ENCODE measurements at places on chromosomes 4 and X.

DNA sequence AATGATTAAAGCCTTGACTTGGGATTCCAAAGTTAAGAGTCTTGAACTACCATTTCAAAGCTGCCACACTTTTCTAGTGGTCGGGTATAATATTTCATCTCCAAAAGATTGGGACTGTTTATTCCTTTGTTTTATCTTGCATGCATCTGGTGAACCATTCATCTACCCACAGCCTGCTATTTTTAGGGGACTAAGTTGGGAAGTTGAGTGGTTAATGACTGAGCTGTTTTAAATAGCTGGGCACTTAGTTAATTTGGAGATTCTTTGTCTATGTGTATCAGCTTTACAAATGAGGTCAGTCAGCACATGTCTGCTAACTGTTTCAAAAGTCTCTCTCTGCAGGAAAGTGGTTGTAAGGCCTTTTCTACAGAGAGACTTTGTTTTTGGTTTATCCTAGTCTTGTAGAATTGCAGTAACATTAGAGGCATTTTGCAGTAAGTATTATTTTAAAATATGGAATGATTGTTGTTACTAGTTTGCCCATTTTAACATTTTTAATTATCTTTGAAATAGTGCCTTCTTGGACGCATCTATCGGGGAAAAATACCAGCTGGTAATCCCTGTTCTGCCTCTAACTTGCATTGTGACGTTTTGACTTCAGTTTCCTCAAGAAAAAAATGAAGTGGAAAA lies 8.2 kb downstream of the BMP2K start:
- no peak for DNase-seq

DNA sequence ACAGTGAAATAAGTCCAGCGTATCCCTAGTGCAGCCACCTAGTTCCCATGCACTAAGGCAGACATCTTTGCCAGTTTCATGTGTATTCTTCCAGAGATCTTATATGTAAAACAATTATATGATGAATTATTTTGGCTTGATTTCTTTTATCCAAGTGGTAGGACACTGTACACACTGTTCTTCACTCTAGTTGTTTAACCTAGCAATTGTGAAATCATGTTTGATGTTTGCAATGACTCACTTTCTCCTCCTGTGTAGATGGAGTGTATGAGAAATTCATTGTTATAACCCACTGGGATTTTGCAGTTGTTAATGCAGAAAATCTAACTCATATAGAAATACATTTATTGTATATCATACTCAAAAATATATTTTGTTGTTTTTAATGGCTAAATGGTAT lies 17.5 kb upstream of the TBC1D1 start:
- no peak for DNase-seq

GRCh38 chr4:122762520-122762919 lies 30.0 kb downstream of the BBS12 start:
- no peak for DNase-seq

DNA sequence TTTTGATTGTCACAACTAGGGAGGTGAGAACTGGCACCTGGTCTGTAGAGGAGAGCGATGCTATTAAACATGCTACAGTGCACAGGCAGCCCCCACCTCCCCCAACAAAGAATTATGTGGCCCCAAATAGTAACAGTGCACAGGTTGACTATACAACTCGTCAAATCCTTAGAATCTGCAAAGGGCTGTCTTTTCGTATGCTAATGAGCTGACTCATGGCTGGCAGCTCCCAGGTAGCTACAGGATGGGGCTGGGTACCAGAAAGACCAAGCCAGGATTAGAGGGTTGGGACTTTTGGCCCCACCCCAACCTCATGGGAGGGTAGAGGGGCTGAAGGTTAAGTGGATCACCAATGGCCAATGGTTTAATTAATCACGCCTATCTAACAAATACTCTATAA lies 104.7 kb upstream of the SORBS2 start:
- peak; percentile 39 for DNase-seq

- DNase-seq, result no peak
These were observed 585.7 kb downstream of the TLL1 start for GRCh38 chr4:166458756-166459155.

DNA sequence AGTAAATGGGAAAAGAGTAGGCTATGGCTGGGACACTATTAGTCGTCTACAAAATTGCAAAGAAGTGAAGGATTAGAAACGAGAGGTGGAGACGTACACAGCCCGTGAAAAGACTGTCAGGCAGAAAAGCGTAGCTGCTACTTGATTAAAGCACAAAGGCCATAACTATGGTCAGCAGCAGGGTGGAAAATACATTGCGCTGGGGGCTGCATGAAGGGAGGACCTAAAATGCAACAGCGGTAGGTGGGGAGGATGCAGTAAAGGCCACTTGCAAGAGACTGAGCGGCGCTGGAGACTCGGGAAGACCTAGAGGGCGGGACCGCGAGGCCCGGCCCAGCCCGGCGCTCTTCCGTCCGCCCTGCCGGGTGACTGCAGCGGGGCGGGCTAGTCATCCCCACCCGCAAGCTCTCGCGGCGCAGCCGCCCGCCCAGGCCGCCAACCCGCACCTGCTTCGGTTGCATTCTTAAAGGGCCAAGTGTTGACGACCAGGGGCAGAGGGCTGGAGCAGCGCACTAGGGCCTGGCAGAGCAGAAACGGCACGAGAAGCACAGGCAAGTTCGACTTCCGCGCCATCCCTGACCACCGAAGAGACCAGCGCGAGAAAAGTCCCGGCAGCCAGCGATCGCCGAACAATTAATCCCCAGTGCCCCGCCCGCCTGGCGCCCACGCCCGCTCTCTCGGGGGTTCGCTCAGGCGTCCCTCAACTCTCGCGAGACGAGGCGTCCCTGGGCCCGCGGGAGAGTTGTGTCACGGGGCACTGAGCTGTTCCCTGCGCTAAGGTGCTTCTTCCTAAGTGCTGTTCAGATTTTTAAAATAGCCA lies at the start of gene AGA:
TSS of gene AGA (minus strand) at position 635 of the 820 bp plus-strand sequence. CDS start at position 573, 62 bp downstream.
- DNase-seq, result peak; percentile 88

DNA sequence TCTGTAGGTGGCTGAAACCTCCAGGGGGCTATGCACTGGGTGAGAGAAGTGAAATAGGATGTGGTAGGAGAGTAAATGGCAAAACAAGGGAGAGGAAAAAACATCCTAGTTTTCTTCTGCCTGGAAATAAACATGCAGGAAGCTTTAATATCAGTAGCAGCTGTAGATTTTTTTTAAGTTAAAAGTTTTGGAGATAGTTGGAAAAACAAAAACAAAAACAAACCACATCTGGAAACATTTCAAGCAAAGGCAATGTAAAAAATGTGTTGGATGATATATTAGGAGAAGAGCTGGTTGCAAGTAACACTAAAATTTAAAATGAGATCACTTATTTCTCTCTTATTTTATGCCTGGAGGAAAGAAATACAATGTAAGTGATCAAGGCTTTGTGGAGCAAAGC lies 388.0 kb downstream of the SPRY1 start:
- no peak for DNase-seq

- no peak for DNase-seq
These were observed 201.5 kb upstream of the JADE1 start for GRCh38 chr4:128608006-128608405.
